ENCODE measurements at places on chromosomes 3 and 15.

DNA sequence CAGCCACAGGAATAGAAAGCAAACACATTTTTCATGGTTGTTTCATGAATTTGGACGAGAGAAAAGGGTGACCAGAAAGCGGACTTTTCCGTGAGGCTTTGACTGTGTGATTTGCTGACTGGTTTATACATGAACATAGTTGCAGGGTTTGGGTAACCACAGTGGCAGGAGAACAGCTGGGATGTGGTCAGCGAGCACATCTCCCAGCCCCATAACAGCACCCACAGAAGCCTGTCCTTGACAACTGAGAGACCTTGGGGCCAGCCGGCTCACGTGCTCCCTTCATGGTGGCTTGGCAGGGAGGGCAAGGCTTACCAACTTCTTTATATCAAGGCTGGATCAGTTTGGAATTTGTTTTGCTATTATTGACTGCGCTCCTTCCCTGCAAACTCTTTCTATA, 13.2 kb upstream of the RGMA start:
- no peak for DNase-seq

- no peak for DNase-seq
Measured at GRCh38 chr15:89504166-89504565, 7.8 kb upstream of the RHCG start.

GRCh38 chr3:191334346-191334893, 4.1 kb upstream of the UTS2B start:
- no peak for DNase-seq

DNA sequence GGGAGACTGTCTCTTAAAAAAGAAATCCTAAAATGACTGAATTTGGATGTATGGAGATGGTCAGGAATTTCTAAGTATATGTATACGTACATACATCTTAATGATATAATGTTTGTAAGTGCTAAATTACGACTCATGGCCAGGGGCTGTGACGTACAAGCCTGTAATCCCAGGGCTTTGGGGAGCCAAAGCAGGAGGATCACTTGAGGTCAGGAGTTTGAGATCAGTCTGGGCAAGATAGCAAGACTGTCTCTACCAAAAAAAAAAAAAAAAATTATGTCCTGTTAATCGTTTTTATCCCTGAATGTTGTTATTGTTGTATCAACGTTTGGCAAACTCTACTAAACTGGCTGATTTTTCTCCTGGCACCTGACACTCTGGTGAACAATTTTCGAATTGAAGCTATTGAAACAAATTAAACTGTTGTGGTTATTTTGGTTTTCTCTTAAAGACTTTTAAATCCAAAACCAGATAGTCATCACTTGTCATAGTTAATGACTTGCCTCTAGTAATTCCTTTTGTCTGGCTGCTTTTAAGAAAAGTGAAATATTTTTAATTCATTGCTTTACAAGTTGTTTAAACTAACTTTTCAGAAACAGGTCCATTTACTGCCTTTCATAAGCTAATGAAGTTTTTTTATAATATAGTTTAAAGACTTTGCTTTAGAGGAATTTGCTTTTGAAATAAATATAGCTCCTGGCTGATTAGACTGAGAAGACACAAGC, 7.0 kb downstream of the MORF4L1 start:
- no peak for DNase-seq

GRCh38 chr3:90036939-90037469, 929.6 kb downstream of the EPHA3 start:
- no peak for DNase-seq

GRCh38 chr3:186060222-186060621, 48.7 kb downstream of the ETV5 start:
- DNase-seq: no peak

DNA sequence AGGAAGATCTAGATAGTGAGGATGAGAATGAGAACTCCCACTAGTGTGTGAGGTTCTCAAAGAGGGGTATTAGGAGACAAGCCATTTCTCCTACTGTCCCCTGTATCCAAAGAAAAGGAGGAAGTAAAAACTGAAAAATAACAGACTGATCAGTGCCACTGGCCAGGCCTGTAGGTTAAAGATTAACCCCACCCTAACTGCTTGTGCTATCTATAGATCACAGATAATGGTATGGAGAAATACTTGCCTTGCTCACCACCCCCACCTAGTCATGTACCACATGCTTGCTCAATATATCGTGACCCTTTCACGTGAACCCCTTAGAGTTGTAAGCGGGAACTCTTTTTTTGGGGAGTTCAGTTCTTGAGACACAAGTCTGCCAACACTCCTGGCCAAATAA, 519.7 kb upstream of the FRG2C start:
- DNase-seq: no peak

GRCh38 chr3:120272286-120272685, 12.7 kb downstream of the GPR156 start:
- DNase-seq: no peak

GRCh38 chr3:159130108-159130507, 328.3 kb downstream of the MFSD1 start:
- no peak for DNase-seq

DNA sequence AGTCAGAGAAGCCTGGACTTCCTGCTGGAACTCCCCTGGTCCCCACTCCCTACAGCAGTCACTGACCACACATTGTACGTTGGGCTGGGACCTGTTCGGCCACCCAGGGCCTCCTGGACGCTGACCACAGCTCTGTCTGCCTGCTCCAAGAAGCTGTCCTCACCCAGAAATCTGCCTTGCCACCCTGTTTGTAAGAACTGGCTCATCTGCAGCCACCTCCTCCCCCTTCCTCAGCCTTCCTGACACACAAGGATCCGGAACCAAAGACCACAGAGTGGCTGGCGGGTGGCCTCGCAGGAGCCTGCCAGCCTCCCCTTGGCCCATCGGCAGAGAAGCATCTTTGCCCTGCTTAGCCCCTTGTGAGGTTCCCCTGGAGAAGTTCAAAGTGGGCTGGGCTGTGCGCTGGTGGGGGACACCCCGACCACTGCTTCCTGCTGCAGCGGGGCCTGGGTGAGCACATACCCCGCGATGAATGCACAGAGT, 91.9 kb downstream of the PCSK6 start:
- DNase-seq: no peak
